Stimulated activated CD8-positive, alpha-beta memory T cell treated with anti-CD3 and anti-CD28 coated beads, Interleukin-7, amount 100 ng/mL, for 24 hours (primary cell): ENCODE measurements at places on chromosomes 2 and 18.

- no peak for DNase-seq
These were observed 170.1 kb downstream of the UBR3 start for GRCh38 chr2:169997140-169997887.

DNA sequence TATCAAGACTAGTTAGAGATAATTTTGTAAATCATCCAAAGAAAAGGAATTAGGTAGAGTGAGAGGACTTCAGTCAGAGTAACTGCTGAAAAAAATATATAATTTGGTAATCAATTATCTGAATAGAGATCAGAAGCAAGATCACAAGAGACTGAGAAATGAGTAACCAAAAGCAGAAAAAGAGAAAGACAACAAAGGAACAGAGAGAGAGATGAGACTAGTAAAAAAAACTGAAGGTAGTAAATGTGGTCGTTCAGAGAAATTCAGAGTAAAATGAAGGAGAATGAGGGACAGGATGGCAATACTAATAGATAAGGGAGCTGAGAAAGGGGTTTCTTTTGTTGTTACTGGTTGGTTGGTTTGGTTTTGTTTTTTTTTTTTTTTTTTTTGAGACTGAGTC, 16.5 kb downstream of the STRN start:
- DNase-seq: no peak

- no peak for DNase-seq
These were observed 129.1 kb upstream of the LGALSL start for GRCh38 chr2:64324746-64325410.

DNA sequence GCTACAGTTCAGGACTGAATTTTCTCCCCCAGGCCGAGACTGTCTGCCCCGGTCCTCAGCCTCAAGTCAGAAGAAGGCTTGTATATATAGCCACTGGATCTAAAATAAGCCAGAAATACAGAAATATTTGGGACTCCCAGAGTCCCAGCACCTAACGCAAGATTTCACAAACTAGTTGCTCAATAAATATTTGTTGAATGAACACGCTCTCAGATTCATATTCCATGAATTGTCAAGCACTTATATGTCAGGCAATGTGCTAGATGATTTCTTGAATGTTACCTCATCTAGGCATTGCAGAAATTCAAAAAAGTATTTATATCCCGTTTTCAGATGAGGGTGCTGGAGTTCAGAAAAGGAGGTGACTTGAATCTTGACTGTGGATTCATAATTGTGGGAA, 163.7 kb upstream of the KLHL29 start:
- no peak for DNase-seq

DNA sequence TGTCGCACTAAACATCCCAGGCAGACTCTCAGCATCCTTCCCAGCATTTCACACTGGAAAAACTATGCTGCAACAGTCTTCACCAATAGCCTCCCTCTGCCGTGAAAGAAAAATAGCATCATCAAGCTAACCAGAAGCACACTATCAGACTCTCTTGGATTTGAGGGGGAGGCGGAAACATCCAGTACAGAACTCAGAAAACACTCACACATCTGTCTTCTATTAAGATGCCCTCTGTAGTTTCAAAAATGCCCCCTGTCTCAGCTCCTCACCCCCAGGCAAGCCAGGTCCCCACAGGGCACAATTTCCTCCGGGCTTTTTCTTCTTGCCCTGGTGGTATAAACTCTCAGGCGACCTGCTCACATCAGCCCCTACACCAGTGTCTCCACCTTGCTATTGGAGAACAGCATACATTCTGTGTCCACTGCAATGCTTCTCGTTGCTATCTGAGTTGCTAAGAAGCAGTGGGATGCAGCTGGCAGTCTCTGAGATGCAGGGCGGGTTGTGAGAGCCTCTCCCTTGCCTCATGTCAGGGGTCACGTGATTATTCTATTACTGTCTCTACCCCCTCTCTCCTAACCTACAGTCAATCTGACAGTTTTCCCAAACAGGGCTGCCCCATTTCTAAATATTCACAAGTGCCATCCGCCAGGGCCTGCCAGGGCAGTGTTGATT, 189.9 kb downstream of the INO80D start:
- DNase-seq: no peak

DNA sequence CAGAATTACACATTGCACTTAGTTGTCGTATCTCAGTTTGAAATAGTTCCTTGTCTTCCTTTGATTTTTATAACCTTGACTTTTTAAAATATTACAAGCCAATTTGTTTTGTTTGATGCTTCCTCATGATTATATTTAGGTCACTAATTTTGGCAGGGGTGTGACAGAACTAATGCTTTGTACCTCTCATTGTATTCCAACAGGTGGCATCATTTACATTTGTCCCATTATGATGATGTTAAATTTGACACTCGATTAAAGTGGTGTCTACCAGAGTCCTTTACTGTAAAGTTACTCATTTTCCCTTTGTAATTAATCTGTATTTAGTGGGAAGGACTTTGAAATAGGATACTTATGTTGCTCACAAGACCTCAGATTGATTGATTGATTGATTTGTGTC, 21.5 kb upstream of the MFSD2B start:
- DNase-seq: no peak

- no peak for DNase-seq
These were observed 128.2 kb downstream of the HDAC4 start for GRCh38 chr2:239272626-239273025.

DNA sequence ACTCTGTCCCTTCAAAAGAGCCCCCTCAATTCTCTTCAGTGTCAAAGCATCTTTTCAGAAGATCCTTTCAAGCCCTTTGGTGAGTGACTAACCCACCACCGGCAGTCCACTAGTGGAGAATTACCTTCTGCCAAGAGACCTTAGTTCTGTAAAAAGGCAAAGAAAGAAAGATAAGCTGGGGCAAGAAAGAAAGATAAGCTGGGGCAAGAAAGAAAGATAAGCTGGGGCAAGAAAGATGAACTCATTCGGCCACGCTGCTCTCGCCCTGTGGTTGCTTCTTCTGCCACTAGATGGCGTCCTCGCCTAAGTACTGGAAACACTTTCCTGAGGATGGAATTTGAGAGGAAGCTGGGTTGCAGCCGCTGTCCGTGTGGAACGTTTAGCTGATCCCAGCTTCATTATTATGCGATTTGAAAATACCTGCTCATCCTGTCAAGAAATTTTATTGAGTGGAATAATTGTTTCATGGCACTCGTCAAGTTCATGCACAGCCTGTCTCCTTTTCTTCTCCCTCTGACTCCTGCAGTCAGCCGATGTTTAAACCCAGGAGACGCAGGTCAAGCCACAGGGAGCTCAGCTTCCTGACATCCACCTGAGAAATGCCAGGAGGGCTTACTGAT, 17.3 kb upstream of the ANXA4 start:
- DNase-seq: peak; percentile 85

- no peak for DNase-seq
These were observed 16.6 kb downstream of the CYTIP start for GRCh38 chr2:157427003-157427921.

- DNase-seq: no peak
These were observed 7.1 kb downstream of the TMEM182 start for GRCh38 chr2:102768892-102769291.

GRCh38 chr18:45939236-45939635, 27.9 kb downstream of the EPG5 start:
- no peak for DNase-seq

DNA sequence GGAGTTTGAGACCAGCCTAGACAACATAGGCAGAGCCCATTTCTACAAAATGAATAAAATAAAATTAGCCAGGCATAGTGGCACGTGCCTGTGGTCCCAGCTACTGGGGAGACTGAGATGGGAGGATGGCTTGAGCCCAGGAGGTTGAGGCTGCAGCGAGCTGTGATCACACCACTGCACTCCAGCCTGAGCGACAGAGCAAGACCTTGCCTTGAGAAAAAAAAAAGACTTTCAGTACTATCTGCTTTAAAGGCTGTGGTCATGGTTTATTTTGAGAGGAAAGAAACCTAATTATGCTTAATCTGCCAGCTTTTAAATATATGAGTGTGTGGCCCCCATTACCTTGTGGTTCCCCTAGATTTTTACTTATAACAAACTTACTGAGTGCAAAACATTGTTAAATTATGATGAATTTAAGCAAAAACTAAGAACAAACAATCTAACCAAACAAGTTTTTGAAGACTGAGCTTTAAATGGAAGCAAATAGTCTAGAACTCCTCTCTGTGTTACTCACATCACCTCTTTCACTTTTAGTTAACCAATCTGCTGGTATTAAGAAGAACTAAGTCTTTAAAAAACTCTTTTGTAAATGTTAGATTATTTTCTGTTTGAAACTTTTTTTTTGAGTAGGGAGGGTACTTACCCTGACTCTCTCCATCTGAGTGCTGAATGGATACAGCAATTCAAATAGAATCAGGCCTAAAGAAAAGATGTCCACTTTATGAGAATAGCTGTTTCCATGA, 65.4 kb downstream of the EIF2AK3 start:
- no peak for DNase-seq

DNA sequence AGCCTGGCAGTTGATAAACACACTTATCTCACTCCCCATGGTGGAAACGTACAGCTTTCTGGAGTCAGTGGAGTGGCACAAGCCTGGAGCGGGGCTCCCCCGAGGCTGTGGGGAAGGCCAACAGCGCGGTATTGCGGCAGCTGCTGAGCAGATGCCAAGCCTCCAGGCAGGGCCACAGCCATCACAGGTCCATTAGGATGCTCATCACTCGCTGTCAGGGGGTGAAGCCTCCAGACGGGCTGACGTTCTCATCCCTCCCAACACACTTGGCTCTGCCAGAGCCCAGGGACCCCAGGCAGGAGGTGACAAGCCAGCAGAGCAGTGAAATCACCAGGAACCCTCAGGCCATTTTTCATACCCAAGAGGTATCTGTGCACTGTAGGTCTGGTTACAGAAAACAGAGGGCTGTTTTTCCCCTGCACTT, 529.2 kb upstream of the KLHL29 start:
- no peak for DNase-seq

DNA sequence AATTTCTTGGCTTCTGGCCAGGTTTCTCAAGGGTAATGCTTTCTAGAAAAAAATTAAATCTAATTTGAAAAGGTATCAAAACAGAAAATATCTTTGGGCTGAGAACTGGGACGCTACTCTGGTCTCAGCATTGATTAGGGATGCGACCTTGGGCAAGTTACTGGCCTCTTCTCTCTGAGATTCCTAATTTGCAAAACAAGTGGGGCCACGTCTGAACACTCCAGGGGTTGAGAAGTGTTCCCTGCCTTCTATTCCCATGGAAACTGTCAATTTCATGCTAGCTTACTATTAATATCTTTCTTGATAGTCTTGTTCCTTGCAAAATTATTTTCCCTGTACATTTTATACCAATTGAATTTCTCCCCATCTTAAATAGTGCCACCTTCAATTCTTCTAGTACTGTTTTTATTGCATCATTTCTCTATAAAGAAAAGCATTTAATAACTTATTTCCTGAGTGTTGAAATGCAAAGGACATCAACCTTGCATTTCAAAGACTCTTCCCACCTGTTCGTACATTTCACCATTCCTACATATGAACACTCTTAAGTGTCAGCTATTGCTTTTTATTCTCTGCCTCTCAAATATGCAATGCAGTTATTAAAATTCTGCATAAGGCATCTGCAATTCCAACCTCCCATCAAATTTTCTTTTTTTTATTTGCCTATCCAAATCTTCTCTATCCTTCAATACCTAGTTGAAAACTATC, 118.3 kb upstream of the DSEL start:
- no peak for DNase-seq

DNA sequence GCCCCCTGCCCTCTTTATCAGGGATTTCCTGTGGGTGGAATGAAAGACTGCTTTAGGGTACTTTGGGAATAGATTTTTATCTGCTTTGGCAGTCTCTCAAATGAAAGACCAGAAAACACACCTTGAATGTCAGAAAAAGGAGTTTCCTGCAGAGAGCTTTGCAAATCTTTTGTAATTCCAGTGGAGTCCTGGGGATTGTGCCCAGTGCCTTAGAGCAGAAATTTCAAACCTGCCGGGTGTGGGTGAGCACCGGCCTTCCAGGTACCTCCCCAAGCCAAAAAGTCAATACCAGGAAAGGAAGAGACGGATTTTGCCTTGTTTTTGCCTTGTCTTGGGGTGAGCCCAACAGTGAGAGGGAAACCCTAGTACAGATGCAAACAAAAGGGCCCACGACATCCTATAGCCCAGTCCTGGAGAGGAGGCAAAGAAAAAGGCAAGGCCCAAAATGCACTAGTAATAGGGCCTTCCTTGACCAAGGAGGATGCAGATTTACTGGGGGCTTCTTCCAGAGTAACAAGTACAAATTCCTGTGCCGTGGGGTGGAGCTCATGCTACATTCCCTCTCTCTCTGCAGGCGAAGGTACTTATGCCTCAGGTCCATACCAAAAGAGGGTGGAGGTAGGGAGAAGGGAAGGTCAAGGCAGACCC, 36.4 kb downstream of the FOXI3 start:
- DNase-seq: no peak

- no peak for DNase-seq
These were observed 493.7 kb upstream of the TNP1 start for GRCh38 chr2:217353591-217353990.

DNA sequence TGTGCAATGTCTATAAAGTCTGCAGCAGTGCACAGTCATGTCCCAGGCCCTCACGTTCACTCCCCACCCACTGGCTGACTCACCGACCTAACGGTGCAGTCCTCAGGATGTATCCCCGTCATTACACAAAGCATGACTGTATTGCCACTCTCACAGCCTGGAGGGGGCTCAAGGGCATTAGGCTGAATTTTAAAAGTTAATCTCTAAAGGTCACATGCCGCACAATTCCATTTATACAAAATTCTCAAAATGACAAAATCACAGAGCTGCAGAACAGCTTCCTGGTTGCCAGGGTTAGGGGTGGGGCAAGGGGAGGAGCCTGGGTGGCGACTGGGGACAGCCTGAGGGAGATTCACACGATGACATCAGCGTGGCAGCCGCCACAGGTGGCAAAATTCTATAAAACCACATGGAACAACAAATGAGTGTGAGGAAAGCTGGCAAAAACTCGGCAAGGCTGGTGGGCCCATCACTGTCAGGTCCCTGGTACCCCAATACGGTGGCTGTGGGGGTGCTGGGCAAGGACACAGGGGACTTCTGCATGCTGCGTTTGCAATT, 97.6 kb downstream of the NDUFA10 start:
- DNase-seq: peak; percentile 55

GRCh38 chr18:26479065-26479680, 69.2 kb downstream of the KCTD1 start:
- DNase-seq: no peak

GRCh38 chr2:59025157-59025757, 784.1 kb upstream of the FANCL start:
- DNase-seq: no peak

- no peak for DNase-seq
These were observed 194.1 kb downstream of the TPGS2 start for GRCh38 chr18:36634573-36635216.

- no peak for DNase-seq
These were observed 107.8 kb downstream of the NBEAL1 start for GRCh38 chr2:203122317-203122986.

DNA sequence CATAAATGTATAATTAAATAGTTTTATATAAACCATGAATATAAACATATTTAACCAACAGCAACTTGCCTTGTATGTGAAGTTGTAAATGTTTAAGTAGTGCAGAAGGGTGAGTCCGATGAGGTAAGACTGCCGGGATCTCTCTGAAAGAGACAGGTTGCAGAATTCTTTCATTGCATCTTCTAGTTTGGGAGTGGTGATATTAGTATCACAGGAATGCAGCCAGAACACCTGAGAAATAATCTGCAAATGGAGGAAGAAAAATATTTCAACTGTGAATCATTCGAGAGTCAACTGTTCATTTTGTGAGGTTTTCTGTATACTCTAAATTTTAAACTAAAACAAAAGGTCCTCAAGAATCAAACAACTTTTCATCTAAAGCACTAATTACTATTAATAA, 123.0 kb downstream of the ABCA12 start:
- DNase-seq: no peak
